ENCODE measurements at places on chromosomes 6 and 20.

DNA sequence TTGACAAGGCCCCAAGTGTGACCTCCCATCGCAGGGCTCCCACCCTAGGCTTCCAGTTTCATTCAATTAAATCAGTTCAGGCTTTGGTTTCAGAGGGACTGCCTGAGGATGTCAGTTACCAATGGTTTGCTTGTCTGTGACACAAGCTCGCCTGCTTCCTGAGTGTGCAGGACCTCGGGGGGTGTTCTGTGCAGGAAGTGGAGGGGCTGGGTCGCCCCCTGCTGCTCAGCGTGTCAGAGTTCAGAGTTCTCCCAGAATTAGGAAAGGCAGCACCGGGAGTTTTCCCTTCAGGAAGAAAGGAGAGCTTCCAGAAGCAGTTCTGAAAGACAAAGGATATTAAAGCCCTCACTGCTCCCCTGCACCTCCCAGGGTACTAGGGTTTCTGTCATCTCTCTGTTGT, 50.8 kb upstream of the TGM3 start:
- DNase-seq = no peak

DNA sequence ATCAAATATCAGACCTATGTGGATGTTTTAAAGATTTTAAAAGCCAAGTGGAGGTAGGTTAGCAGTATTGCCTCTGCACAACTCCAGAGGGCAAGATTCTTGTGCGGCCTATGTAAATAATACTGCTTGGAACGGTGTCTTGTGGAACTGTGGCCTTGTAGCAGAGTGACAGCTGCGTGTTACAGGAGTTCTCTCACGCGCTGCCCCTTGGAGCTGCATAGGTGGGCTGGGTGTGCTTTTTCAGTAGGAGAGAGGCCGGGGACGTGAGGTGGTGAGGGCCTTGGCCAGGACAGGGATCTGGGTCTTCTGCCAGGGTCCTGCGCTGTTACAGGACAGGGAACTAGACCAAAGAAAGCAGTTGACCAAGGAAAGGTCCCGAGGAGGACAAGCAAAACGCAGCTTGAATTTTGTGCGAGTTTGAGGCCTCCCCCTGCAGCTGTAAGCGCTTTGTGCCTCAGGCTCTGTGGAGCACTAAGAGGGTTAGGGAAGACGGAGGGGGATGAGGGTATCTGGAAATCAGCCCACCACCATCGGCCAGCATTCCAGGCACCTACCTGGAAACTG, 1.5 kb downstream of the TMEM181 start:
- DNase-seq = no peak

- no peak for DNase-seq
Measured at GRCh38 chr6:36514554-36515456, 32.5 kb downstream of the STK38 start.

GRCh38 chr6:137543114-137543513, 48.9 kb upstream of the OLIG3 start:
- DNase-seq = no peak

DNA sequence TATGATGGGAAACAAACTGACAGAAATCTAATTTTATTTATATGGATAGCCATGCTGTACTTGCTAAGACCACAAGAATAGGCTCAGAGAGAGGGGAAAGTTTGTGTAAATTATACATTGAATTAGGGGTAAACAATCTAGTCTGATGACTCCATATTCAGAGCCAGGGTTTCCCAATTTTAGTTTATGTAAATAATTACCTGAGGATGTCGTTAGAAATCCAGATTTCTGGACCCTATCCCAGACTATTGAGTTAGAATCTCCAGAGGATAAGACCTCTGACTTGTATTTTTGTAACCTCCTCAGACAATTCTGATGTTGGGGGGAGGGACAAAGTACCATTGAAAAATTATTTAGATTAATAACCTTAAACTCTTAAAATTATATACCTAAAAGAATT, 18.3 kb downstream of the ACSS2 start:
- DNase-seq = no peak

- DNase-seq = no peak
Measured at GRCh38 chr6:53032849-53033248, 32.4 kb upstream of the FBXO9 start.

DNA sequence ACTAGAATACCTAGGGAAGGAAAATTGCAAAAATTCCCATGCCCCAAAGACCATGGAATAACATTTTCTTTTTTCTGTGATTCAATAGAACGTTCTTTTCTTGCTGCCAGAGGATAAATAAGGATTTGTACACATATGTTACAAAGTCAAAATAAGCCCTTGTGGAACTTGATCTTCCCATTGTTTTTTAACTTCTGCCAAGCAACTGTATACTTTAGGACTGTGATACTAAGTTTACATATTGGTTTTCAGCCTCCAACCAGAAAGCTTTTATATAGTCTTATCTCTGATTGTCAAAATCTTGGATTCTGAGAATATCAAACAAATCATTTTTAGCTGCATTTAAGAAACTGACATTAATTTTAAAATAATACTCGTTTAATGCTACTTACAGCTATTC, 84.6 kb downstream of the HMGCLL1 start:
- DNase-seq = no peak

- no peak for DNase-seq
Measured at GRCh38 chr6:36685166-36685924, 6.8 kb downstream of the CDKN1A start.

DNA sequence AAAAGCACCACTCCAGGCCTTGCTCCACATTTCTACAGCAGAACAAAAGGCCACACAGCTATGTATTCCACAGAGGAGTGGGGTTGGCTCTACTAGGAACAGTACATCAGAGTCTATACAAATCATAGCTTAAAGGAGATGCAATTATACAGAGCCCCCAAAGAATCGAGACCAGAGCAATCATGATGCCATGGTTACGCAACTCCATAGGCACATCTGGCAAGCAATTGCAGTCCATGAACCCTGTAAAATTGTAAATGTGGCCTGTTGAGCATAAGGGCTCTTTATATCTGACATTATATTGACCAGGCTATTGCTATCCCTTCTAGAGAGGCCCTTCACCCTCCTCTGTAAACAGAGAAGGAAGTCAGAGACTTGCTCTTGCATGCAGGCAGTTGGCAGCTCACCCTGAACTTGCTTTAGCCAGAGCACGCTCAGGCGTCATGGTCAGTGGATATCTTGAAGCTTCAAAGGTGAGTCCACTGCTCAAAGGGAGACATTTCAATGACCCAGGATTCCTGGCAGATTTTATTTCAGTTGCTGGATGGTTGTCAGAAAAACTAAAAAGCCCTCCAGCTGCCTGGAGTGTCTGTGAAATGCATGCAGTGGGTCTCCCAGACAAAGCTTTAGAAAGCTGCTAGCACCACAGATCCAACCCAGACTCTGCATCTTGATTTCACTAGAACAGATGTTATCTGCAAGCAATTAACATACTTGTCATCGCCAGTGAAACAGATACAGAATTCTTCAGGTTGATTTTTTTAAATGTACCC, 357.2 kb downstream of the CENPW start:
- DNase-seq = no peak

GRCh38 chr20:58691773-58692578, 624 bp upstream of the NPEPL1 start:
- DNase-seq = no peak

DNA sequence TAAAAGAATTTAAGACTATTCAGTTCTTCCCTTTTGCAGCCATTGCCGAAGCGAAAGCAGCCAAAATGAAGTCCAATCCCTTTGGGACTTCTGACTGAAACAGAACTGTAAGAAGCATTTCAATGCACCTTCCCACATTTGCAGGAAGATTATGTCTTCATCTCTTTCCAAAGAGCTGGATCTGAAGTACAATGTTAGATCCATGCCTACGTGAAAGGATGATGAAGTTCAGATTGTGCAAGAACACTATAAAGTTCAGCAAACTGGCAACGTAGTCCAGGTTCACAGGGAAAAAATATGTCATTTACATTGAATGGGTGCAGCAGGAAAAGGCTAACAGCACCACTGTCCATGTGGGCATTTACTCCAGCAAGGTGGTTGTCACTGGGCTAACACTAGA, 6.0 kb upstream of the FILIP1 start:
- no peak for DNase-seq

DNA sequence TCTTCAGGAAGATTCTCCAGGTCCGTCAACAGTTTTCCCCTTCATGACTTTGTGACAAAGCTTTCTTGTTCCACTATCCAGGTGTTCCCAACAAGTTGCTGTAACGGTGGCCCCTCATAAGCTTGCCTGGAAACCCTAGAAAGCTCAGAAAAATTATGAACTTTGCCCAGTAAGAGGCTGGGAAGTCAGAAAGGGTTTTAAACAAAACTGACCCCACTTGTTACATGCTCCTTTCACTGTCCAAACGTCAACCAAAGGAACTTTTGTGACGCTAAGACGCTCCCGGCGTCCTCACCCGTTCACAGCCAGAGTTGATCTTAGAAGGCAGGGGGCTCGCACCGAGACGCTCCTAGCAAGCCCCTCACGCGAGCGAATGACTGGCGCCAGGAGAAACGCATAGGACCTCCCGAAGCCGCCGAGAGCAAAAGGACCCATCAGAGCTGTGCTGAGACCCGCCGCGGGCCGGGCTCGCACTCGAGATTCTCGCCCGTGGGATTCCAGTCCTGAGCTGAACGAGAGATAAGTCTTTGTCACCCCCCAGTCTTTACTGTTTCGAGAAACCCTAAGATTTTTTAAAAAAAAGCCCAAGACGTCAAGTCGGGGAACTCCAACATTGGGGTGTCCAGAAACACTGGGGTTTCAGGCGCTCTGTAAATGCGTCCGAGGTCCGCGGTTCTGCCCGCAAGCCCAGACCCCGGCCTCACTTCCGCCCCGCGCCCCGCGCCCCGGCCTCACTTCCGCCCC, 544 bp upstream of the ACAT2 start:
- DNase-seq = peak; percentile 35

DNA sequence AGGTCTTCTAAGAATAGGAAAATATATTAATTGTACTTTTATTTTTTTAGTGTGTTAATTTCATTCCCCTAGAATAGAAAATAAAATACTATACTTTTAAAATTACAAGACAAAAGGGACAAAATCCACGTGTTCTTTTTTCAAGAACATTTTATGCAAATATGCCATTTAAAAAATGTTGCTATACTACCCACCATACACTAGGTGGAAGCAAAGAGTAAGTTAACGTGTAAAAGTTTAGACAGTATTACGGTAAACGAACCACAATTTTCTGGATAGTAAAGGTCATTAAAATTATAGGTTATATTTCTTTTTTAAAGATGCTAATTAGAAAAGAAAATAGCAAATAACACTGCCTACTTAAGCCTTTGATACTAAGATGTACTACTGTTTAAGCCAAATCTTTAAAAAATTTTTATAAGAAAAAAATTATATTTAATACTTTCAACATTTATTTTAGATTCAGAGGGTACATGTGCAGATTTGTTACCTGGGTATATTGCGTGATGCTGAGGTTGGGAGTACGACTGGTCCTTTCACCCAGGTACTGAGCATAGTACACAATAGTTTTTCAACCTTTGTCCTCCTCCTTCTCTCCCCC, 287.6 kb downstream of the PHF3 start:
- no peak for DNase-seq

DNA sequence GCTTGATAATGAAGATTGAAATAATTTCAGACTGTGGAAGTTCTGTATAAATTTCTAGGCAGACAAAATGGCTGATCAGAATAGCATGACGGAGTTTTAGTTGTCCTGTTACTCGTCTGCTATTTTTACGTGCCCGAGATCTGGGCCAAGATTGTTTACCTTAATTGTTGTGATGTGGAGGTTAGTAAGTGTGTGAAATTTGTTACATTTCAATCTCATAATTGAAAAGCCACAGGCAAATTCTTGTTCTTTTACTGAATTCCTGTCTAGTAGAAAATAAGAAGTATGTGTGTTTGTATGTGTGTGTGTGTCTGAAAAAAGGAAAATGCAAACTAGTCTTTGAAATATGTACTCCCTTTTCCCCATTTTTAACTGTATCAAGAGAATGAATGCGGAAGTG, 115.2 kb downstream of the UTRN start:
- DNase-seq = no peak

DNA sequence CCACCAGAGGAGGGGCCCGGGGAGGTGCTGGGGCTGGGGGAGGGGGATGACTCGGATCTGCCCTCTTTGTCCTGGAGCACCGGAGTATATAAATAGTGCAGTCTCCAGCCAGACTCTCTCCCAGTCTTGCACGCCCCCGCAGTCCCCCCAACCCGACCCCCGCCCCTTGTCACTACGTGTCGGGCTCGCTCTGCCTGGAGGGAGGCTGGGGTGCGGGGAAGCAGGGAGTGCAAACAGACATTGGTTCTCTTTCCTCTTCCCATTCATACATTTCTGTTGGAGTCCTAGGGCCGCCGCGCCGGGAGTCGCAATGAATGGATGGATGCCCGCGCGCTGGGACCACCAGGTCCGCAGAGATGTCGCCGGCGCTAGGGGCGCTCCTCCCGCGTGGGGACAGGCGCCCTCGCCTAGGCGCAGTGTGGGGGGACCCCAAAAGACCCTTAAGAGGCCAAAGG, 179.3 kb downstream of the TBXT start:
- no peak for DNase-seq

- DNase-seq = no peak
Measured at GRCh38 chr20:13492001-13492481, 146.7 kb downstream of the TASP1 start.

DNA sequence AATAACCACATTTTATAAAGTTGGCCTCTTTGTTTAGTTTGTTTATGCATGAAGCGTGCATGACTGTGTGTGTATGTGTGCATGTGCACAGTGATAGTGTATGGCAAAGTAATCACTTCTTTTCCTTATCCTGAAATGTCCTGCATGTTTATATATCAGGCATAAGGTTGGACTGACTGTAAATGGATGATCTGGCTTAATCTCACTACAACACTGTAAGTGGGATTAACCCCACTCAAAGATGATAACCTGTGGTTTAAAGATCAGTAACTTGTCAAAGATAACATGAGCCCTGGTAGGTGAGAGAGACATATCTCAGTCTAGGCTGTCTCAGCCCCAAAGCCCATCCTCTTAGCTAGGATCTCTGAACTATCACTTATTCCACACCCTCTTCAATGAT, 376.6 kb upstream of the TSHZ2 start:
- DNase-seq = no peak

DNA sequence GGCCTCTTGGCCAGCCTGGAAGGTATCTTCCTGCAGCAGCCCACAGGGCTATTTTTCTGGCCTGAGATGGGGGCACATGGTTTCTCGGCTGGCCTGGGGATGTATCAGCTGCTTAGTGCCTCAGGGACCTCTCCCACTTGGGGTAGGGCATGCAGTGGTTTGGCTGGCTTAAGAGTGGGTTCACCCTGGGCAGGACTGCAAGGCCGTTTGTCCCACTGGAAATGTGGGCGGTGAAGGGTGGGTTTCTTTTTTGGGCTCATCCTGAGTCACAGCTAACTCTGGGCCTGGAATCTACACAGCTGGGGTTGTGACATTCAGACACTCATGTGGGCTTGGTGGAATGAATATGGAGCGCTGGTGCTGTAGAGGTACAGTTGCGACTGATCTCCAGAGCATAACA, 62.0 kb downstream of the CDH26 start:
- no peak for DNase-seq

GRCh38 chr20:58056021-58056591, 172.3 kb downstream of the ANKRD60 start:
- no peak for DNase-seq

- no peak for DNase-seq
Measured at GRCh38 chr6:169700296-169700695, 1.5 kb downstream of the WDR27 start.

GRCh38 chr6:15480525-15480924, 182.3 kb downstream of the DTNBP1 start:
- no peak for DNase-seq

- DNase-seq = no peak
Measured at GRCh38 chr20:36848078-36848660, 27.8 kb upstream of the TLDC2 start.
